H1 (cell line): ENCODE measurements at places on chromosomes 5 and 9. TPM values are rescaled to one million over a fixed set of nuclear protein-coding genes. Genes with fewer than 3 reads are reported as not detected.

- DNase-seq: peak; percentile 75
Measured at GRCh38 chr5:154444556-154445421, 1.0 kb upstream of the SAP30L start.

- no peak for DNase-seq
Measured at GRCh38 chr9:120197605-120198004, 382.4 kb downstream of the CDK5RAP2 start.

- no peak for DNase-seq
Measured at GRCh38 chr5:160445132-160445531, 23.5 kb downstream of the PTTG1 start.

TARS1 gene
- total RNA-seq: 445 TPM in 2 replicates

AFF4 gene
- total RNA-seq: 61.4 and 63.7 TPM in 2 replicates
